ENCODE measurements at places on chromosomes 12 and 14.

DNA sequence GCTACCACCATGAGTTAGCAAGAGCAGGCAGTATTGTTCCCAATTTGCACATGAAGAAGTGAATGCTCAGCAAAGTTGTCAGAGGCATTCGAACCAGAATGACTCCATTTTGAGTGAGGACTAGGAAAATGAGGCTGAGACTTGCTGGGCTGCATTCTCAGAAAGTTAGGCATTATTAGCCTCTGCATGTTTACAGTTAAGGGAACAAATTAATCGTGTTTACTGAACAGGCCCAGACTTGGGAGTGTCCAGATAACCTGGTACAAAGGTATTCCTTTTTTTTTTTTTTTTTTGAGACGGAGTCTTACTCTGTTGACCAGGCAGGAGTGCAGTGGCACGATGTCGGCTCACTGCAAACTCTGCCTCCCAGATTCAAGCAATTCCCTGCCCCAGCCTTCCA is 22.5 kb upstream of the VWF start:
- DNase-seq = no peak

DNA sequence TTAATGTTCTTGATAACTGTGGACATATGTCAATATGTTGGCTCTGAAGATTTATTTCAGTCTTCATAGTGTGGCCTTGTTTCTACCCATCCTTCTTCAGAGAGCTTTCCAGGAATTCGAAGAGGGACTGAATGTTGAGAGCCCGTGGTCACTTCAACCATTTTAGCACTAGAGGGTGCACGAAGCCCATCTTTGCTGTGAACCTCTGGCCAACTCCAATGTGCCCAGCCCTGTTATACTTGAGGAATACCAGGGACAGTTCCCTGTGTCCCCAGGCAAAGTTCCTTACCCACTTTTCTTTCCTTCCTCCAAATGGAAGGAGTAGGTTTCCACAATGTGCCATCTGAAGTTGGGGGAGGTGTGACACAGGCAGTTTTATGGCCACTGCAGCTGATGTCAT is 603.5 kb downstream of the RPL10L start:
- DNase-seq = no peak

DNA sequence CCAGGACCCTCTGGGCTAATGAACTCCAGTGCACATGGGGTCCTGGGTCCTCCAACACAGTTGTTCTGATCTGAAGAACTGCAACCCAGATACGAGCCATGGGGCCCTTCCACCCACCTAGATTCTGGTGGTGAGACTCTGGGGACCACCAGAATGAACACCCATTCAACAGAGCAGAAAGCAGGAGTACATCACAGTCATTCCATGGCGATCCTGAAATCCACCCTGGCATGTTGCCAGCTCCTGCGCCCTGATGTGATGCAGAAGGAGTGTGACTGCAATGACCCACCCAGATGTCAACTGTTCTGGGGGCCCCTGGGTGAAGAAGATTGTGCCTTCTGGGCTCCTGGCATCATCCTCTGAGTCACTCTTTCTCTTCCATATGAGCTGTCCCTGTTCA is 211.6 kb downstream of the KIF26A start:
- DNase-seq = no peak

DNA sequence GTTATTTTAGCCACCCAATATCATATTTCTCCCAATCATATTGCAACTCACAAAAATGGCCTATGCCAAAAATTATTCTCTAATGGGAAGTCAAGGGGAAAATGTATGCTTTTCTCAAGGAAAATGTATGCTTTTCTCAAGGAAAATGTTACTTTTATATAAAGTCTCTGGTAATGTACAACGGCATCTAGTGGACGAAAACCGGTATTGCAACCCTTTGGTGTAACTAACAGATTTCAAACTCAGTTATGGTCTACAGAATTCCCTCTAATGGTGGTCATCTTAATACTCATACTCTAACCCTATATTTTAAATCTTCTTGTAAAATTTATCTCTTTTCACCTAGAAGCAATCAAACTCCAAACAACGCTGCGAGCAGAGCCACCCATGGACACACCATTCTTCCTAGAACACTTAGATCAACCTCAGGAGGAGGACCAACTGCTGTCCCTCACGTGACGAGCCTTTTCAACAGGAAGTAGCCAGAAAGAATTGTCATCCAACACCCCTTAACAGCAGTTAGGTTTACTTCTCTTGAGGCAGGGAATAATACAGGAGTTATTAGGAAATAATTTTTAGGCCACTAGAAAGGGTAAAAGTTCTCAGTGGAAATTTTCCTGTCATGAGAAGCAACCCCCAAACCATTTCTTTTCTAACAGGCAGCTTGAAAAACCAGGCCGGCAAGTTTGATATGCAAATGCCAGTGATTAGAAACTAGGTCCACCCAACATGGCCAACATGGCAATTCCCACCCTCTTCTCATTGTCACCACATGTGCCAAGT is 20.1 kb downstream of the APOBEC1 start:
- DNase-seq = no peak

DNA sequence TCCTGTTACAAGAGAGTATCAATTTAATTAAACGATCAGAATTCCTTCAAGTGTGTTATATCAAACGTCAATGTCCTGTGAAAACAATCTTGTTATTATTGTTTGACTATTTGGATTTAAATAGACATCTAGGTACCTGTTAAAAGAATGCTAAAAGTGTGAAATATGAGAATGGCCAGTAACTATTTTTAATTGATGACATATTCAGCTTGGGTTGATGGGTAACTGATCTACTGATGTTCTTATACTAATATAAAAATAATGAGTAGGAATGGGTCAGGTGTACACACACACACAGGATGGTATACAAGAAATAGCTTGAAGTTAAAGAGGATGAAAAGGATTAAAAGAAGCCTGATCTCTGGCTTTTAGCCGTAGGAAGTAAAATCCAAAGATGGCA is 146.0 kb downstream of the SLC38A4 start:
- DNase-seq = no peak

- DNase-seq = no peak
These were observed 215.1 kb downstream of the CACNA1C start for GRCh38 chr12:2267703-2268470.

- no peak for DNase-seq
These were observed 198.3 kb upstream of the PDZRN4 start for GRCh38 chr12:40989785-40990184.

Data from putamen (tissue), 1 donor.